ENCODE measurements at places on chromosomes 12 and 14. TPM values are rescaled to one million over a fixed set of nuclear protein-coding genes. Genes with fewer than 3 reads are reported as not detected.

CLEC7A gene
- total RNA-seq = not detected

TBC1D30 gene
- 8.9 TPM for total RNA-seq

- H3K27me3 ChIP-seq = no peaks in the 10 kb centered on the region
- no peak overlapping the region for H3K4me3 ChIP-seq
- peak; percentile 33 for DNase-seq
- no peaks in the 10 kb centered on the region for H3K4me1 ChIP-seq
- no peak overlapping the region for H3K27ac ChIP-seq
Observed at GRCh38 chr12:74689071-74689655, 151.5 kb downstream of the ATXN7L3B start.

- no peak overlapping the region for H3K4me3 ChIP-seq
- no peak overlapping the region for H3K27ac ChIP-seq
- no peaks in the 10 kb centered on the region for H3K27me3 ChIP-seq
Observed at GRCh38 chr12:79364197-79364596, 326.6 kb downstream of the PAWR start.

GRCh38 chr12:14993117-14993516 lies 20.3 kb downstream of the PDE6H start:
- no peaks in the 10 kb centered on the region for H3K36me3 ChIP-seq
- no peaks in the 10 kb centered on the region for H3K27me3 ChIP-seq
- no peak overlapping the region for H3K27ac ChIP-seq
- no peaks in the 10 kb centered on the region for H3K4me1 ChIP-seq

DNA sequence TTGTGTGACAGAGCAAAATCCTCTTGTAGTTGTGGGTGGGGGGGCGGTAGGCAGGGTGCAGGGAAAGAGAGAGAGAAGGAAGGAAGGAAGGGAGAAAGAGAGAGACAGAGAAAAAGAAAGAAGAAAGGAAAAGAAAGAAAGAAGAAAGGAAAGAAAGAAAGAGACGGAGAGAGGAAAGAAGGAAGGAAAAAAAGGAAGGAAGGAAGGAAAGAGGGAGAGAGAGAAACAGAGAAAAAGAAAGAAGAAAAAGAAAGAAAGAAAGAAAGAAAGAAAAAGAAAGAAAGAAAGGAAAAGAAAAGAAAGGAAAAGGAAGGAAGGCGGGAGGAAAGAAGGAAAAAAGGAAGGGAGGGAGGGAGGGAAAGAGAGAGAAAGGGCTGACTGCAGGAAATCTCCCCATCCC lies 17.6 kb upstream of the FAIM2 start:
- no peaks in the 10 kb centered on the region for H3K4me1 ChIP-seq
- no peak overlapping the region for H3K27ac ChIP-seq
- no peaks in the 10 kb centered on the region for H3K36me3 ChIP-seq
- H3K27me3 ChIP-seq = no peaks in the 10 kb centered on the region

DNA sequence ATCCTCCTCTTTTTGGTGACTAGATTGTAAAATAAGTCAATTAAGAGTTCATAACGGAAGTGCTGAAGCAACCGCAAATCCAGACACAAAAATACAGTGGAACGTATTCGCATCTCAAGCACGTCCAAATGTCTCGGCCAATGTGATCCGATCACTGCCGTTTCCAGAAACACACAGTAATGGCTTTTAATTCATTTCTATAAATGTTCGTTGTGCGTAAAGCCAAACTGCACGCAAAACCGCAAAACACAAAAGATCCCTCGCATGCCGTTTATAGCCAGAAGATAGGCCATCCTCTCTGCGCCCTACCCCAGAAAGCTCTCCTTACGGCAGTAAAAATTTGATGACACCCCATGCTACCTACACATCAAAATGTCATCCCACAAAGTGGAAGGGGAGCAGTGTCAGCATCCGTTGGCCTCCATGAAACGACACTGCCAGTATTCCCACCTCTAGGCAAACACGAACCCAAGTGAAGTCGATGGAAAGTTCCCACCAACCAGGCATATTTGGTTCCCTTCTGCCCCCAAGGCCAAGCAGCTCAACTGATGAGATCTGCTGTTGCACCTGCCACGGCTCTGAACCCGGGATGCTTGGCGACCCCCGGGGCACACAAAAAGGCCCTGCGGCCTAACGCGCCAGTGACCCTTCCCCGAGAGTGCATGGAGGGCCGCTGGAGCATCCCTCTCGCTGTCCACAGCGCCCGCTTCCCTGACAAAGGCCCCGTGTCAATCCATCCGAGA lies 1.4 kb downstream of the HECTD4 start:
- DNase-seq = no peak
- H3K27ac ChIP-seq = peak overlapping the region; percentile 81
- H3K4me1 ChIP-seq = peaks cover 7% of the 10 kb centered on the region
- no peaks in the 10 kb centered on the region for H3K36me3 ChIP-seq

- H3K4me3 ChIP-seq = peak overlapping the region; percentile 57
- H3K27me3 ChIP-seq = no peaks in the 10 kb centered on the region
- no peaks in the 10 kb centered on the region for H3K36me3 ChIP-seq
- no peak for DNase-seq
- H3K4me1 ChIP-seq = peaks cover 4% of the 10 kb centered on the region
- peak overlapping the region; percentile 70 for H3K27ac ChIP-seq
Observed at GRCh38 chr12:106248846-106249371, 1.1 kb upstream of the CKAP4 start.

DNA sequence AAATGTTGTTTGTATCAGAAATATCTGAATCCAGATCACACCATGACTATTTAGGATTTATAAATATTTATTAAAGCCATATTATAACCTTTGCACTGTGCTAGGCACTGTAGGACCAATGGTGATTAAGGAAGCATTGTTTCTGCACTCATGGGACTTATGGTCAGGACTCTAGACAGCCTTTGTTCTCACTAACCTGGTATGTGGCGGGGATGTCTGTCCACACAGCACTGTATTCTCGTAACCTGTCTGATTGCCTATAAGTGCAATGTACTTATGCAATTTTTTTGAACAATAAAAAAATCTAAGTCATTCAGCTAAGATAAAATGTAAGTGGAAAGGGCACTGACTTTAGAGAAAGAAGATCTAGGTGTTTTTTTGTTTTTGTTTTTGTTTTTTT lies 6.7 kb upstream of the SSPN start:
- H3K4me1 ChIP-seq = peaks cover 6% of the 10 kb centered on the region
- no peak overlapping the region for H3K4me3 ChIP-seq
- H3K27ac ChIP-seq = peak overlapping the region; percentile 5
- no peaks in the 10 kb centered on the region for H3K27me3 ChIP-seq
- no peaks in the 10 kb centered on the region for H3K36me3 ChIP-seq

DNA sequence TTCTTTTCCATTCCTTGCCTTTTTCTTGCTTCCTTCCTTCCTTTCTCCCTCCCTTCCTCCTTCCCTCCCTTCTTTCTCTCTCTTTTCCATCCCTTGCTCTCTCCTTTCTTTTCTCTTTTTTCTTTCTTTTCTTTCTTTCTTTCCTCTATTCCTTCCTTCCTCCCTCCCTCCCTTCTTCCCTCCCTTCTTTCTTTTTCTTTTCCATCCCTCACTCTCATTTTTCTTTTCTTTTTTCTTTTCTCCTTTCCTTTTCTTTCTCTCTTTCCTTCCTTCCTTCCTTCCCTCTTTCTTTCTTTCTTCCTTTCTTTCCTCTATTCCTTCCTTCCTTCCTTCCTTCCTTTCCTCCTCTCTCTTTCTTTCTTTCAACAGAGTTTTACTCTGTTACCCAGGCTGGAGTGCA lies 35.1 kb upstream of the PPP4R3A start:
- no peak for DNase-seq
- no peaks in the 10 kb centered on the region for H3K36me3 ChIP-seq
- no peaks in the 10 kb centered on the region for H3K4me1 ChIP-seq
- H3K27ac ChIP-seq = no peak overlapping the region
- H3K4me3 ChIP-seq = no peak overlapping the region
- H3K27me3 ChIP-seq = no peaks in the 10 kb centered on the region

DNA sequence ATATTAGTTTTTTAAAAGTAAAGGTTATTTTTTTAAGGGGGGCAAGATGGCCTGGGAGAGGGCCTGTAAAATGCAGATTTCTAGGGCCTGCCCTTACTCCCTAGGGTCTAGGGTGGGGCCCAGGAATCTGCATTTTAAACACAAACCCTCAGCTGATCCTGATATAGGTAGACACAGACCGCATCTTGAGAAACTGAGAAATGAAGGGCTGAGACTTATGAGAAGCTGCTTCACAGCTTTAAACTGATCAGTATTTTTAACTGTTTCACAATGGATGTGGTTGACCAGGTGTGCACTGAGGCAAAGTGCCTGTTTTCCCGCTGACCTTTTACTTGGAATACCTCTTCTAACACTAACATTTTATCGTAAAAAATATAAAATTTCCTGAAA lies 84.0 kb downstream of the CCDC88C start:
- no peaks in the 10 kb centered on the region for H3K36me3 ChIP-seq
- no peak overlapping the region for H3K27ac ChIP-seq
- no peaks in the 10 kb centered on the region for H3K27me3 ChIP-seq

- DNase-seq = no peak
- H3K4me3 ChIP-seq = no peak overlapping the region
- peaks cover 3% of the 10 kb centered on the region for H3K4me1 ChIP-seq
- H3K27ac ChIP-seq = no peak overlapping the region
- no peaks in the 10 kb centered on the region for H3K27me3 ChIP-seq
Observed at GRCh38 chr14:95232894-95233584, 75.7 kb upstream of the DICER1 start.

DNA sequence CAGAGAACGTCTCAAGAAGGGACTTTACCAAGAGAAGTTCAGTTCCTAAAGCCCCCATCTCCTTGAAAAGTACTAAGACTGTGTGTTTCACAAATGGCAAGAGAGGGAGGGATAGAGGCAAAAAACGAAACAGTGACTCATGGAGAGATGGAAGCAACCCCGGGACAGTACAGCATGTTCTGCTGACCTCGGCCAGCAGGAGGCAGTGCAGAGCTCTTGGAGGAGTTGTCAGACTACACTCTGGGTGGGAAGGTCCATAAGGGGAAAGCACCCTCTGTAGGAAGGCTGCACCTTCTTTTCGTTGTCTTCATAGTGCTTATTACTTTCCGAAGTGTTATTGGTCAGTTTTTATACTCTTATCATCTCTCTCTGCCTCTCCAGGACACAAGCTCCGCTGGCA lies 525.2 kb upstream of the CCDC196 start:
- peaks cover 2% of the 10 kb centered on the region for H3K27me3 ChIP-seq
- peak; percentile 10 for DNase-seq
- H3K4me3 ChIP-seq = no peak overlapping the region
- no peak overlapping the region for H3K27ac ChIP-seq
- no peaks in the 10 kb centered on the region for H3K36me3 ChIP-seq
- no peaks in the 10 kb centered on the region for H3K4me1 ChIP-seq

- no peak overlapping the region for H3K4me3 ChIP-seq
- H3K27me3 ChIP-seq = no peaks in the 10 kb centered on the region
- DNase-seq = no peak
- H3K36me3 ChIP-seq = peaks cover 3% of the 10 kb centered on the region
- no peak overlapping the region for H3K27ac ChIP-seq
Observed at GRCh38 chr14:36315159-36315853, 5.1 kb downstream of the MBIP start.

DNA sequence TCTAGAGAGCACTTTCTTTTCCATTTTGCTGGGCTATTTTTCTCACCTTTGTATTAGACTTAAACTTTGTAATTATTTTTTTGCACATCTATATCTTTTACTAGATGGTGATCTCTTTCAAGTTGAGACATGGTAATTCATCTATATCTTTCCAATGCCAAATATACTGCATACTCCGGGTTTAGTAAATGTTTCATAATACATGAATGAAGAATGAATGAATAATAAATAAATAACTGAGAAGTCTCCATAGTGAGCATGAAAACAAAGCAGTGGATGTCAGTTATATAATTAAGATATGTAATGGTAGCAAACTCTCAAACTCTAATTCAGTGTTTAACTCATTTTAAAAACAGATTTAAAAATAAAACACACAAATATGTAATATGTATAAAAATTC lies 342.5 kb upstream of the KITLG start:
- H3K27ac ChIP-seq = no peak overlapping the region
- no peaks in the 10 kb centered on the region for H3K36me3 ChIP-seq
- peaks cover 11% of the 10 kb centered on the region for H3K4me1 ChIP-seq
- no peak overlapping the region for H3K4me3 ChIP-seq

- H3K4me1 ChIP-seq = no peaks in the 10 kb centered on the region
- no peak overlapping the region for H3K27ac ChIP-seq
- no peak for DNase-seq
- H3K27me3 ChIP-seq = no peaks in the 10 kb centered on the region
Observed at GRCh38 chr14:66662374-66662773, 154.4 kb downstream of the GPHN start.

DNA sequence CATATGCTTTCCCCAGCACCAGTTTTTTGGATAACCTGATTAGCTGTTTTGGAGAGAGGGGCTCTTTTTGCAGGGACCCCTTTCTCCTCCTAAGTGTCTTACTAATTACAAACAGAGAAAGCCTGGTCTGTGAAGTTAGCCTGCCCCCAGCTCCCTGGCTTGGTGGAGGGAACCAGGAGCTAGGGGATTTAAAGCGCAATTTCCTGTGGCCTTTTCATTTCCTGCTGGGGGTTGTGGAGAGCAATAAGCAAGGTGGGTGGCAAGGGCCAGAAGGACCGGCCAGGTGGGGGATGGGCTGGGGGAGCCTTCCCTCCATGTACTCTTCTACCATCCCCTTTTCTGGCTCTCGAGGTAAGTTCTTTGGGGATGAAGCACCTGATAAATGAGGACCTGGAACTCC lies 4.1 kb upstream of the CISTR start:
- H3K27ac ChIP-seq = peak overlapping the region; percentile 48
- H3K4me3 ChIP-seq = no peak overlapping the region
- no peak for DNase-seq

DNA sequence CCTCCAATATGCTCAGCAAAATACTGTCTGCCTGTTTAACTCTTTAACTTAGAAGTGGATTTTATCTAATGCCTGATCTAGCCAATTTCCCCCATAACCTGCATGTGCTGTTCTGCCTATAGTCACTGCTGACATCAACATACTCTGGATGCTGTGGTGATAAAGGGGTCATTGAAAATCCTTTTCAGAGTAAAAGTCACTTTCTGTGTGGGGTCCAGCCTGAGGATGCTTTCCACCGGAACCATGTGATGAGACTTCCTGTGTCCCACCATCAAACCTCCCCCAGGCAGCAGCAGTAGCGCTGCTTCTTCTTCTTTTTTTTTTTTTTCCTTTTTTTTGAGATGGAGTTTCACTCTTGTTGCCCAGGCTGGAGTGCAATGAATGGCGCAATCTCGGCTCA lies 607.0 kb downstream of the BCL11B start:
- no peak overlapping the region for H3K4me3 ChIP-seq
- no peaks in the 10 kb centered on the region for H3K27me3 ChIP-seq
- H3K36me3 ChIP-seq = no peaks in the 10 kb centered on the region
- no peak overlapping the region for H3K27ac ChIP-seq
- DNase-seq = no peak

Data from Panc1 (cell line).